NCI-H345 (cell line): ENCODE measurements at places on chromosomes 11 and 22.

DNA sequence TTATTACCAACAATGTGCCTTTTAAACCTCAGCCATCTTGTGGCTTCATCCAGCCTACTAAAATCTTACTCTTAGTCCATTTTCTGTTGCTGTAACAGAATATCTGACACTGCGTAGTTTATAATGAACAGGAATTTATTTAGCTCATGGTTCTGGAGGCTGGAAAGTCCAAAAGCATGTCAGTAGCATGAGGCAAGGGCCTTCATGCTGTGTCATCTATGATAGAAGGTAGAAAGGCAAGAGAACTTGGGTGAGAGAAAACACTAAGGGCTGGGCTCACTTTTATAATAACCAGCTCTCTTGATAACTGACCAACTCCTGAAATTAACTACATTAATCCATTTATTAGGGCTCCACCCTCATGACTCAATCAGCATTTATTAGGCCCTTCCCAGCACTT lies 13.5 kb downstream of the BTBD10 start:
- no peak for DNase-seq

GRCh38 chr11:655036-655726 lies 18.1 kb downstream of the DRD4 start:
- DNase-seq, result no peak

- no peak for DNase-seq
Observed at GRCh38 chr11:42777776-42778175, 534.0 kb upstream of the API5 start.

GRCh38 chr11:130763087-130763980 lies 152.9 kb downstream of the SNX19 start:
- no peak for DNase-seq

- no peak for DNase-seq
Observed at GRCh38 chr11:63590024-63590788, 24.0 kb downstream of the PLAAT3 start.

- no peak for DNase-seq
Observed at GRCh38 chr11:71999798-72000197, 1.1 kb downstream of the IL18BP start.

GRCh38 chr11:729492-730074 lies 17.7 kb upstream of the TALDO1 start:
- no peak for DNase-seq

DNA sequence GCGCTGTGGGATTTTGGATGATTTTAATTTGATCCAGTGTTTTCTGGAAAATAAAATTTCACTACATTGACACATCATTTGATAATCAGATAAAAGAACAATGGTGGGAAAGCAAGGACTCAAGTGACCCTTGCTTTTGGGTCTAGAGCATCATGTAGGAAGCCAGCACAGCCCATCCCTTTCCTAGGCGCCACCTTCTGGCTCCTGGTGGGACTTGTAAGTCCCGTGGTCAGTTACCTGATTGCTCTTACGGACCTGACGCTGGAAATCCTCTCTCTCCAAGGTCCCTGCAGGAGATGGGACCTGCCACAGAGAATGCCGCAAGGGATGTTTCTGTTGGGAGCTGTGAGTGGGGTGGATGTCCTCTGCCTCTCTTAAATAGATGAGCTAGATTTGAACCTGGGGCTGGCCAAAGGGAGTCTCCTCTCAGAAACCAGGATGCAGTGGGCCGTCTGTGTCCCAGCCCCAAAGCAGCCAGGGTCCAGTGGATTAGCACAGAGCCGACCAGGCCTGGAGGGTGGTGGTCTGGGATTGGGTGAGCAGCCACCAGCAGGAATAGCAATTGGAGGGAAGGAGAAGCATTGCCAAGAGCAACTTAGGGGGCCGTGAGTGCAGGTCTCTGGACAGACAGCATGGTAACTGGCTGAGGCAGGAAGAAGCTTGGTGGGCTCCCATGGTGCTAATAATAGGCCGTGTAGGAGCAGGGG lies 21.7 kb downstream of the TIMP3 start:
- no peak for DNase-seq

- DNase-seq, result peak; percentile 31
Observed at GRCh38 chr11:34680918-34681586, 60.2 kb downstream of the EHF start.

- no peak for DNase-seq
Observed at GRCh38 chr11:134413826-134414731, 2.0 kb upstream of the B3GAT1 start.

DNA sequence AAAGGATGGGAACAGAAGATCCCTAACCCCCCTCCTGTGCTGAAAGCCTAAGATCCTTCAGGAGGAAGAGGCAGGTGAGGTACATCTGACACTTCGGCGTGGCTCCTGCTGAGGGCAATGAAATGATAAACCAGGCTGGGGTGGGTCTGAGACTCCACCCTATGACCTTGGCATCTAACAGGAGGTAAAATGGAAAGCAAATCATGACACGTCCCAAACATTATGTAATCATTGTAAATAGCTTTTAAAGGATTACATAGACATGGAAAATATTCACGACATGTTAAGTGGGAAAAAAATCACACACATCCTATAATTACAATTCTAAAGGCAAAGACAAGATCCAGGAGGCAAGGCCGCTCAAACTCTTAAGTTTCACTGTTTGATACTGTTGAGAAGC lies 70.5 kb downstream of the LINC01488 start:
- no peak for DNase-seq

GRCh38 chr11:103729617-103730016 lies 306.8 kb upstream of the DDI1 start:
- DNase-seq, result no peak

DNA sequence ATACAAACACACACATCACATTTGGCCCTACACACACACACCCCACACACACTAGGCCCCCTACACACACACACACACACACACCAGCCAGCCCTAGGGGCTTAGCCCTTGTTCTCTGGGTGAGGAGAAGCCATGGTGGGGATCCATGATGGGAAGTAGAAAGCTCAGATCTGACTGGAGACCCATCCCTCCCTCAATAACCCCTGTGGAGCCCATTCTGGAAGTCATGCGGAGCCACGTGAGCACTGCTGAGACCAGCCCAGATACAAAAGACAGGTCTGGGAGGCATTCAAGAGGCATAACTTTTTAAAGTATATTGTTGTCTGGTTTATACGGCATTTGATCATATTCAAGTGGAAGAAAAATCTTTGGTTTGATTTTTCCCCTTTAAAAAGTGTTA lies 448.5 kb downstream of the SOX6 start:
- peak; percentile 5 for DNase-seq

- DNase-seq, result no peak
Observed at GRCh38 chr11:27025312-27025955, 15.2 kb upstream of the BBOX1 start.

DNA sequence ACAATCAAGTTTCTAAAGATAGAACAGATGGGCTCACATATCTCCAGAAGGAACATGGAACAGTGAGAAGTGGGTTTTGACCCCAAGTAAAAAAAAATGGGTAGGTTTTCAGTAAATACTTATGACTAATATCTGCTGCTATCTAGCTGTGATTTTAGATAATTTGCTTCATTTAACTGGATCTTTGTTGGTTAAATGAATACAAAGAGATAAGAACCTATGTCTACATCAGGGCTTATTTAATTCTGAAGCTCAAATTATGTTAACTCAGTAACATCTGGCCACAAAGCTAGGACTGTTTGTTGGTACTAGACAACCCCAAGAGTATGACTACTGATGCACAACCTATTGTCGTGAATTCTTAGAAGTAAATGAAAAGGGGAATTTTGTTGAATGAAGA lies 144.4 kb upstream of the SESN3 start:
- no peak for DNase-seq

GRCh38 chr11:94795476-94796189 lies 27.5 kb downstream of the AMOTL1 start:
- no peak for DNase-seq

- peak; percentile 6 for DNase-seq
Observed at GRCh38 chr22:48464246-48464645, 1363.4 kb downstream of the BRD1 start.

DNA sequence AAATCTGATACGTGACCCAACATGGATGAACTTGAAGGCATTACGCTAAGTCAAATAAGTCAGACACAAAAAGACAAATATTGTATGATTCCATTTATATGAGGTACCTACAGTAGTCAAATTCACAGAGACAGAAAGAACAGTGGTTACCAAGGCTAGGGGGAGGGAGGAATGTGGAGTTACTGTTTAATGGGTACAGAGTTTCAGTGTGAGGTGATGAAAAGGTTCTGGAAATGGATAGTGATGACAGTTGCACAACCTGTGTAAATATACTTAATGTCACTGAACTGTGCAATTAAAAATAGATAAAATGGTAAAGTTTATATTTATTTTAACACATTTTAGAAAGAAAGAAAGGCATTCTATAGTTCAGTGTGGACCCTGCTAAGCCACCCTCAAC lies 24.1 kb upstream of the TMEM45B start:
- no peak for DNase-seq

DNA sequence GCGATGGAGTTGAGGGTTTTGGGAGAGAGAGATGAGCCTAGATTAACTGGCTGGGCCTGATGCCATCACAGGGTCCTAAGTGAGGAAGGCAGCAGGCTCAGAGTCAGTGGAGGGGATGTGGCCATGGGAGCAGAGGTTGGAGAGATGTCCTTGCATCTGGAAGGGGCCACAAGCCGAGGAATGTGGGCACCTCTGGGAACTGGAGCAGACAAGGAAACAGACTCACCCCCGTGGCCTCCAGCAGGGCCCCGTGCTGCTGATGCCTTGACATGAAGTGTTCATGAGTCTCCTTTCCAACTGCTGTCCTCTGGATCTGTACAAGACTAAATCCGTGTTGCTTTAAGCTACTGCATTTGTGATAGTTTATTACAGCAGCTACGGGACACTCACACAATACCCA lies 49.2 kb downstream of the SHISAL1 start:
- DNase-seq, result no peak

- no peak for DNase-seq
Observed at GRCh38 chr11:96264364-96264763, 78.6 kb downstream of the MAML2 start.

DNA sequence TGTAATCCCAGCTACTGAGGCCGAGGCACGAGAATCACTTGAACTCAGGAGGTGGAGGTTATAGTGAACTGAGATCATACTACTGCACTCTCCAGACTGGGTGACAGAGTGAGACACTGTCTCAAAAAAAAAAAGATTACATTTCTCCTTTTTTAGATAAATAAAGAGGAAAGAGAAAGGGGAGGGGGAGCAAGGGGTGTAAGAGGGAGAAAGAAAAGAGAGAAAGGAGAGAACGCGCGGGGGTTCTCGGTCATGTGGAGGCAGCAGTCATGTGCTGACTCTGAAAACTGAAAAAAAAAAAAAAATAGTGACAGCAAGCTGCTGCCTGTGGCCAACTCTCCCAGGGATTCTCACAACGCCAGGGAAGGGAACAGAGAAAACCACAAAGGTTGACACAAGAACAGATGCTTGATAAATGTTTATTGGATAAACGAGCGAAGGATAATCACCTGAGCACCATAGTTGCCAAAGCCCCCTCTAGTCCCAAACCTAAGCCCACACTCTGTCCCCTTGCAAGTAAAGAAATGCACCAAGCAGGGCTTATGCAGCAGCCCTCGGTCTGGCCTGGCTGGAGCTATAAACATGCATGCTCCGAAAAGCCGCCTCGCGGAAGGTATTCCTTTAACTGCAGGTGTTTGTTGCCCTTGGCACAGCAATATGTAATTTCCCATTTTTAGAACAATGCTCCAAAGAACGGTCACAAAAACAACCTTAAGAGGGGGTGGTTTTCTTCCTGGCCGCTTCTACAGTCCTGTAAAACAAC lies 14.5 kb downstream of the SCGB1A1 start:
- no peak for DNase-seq

DNA sequence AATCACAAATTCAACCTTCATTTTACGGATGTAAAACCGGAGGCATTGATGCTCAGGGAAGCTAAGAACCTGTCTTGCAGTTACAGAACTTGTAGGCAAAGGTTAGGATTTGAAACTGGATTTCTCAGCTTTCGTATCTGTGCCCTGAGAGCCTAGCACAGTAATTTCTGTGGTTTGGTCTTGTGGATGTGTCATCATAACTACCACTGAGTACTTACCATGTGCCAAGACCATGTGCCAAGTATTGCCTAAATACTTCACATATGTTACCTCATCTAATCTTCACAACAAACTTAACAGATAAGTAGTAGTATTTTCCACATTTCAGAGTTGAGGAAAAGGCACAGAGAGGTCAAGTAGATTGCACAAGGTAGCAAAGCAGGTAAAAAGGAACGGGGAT lies 140.7 kb downstream of the NXPE2 start:
- no peak for DNase-seq

DNA sequence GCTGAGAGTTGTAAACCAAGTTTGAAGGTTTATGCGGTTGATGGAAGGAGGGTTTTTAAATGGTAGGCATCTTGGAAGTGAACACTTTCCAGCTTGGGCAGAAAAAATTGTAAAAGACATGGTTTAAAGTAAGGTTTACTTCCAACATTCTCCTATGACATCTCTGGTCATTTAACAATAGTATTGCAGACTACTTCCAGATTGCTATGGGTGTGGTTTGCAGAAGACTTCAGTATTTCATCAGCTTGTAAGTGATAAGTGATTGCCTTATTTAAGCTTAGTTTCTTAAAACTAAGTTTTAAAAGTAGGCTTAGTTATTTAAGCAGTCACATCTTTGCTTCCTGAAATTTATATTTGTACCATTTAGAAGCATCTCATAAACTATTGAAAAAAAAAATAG lies 7.2 kb upstream of the STT3A start:
- DNase-seq, result no peak

DNA sequence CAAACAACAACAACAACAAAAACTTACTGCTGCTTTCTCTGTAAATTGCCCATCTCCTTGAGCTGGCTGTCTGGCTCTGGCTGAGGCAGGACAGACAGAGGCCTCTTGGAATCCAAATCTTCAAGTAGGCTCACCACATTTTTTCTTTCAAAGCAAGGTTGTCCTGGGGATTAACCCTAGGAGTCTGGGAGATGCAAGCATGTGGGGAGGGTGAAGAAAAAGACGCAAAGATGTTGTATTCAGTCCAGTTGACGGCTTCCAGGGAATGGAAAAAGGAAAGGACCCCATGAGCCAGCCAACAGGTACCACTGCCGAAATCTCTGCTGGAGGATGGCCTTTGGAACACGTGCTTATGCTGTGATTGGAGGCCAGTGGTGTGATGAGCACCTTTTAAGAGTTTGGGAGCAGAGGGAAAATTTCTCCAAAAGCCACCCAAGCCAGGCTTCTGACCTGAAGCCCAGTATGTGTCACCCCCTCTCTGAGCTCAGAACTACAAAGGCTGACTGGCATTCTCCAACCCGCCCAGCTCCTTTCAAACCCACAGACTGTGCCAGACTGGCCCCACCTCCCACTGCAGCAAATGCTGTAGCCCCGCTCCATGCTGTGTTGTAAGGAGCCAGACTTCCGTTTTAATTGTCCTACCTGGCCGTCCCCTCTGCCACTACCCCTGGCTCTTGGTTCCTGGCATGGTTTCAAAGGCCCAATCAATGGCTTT lies 10.8 kb downstream of the BLID start:
- peak; percentile 82 for DNase-seq

- DNase-seq, result no peak
Observed at GRCh38 chr11:83493917-83494316, 207.8 kb upstream of the CCDC90B start.
